Adipocyte (in vitro differentiated cells): ENCODE measurements at places on chromosomes 13 and 19.

GRCh38 chr13:47004027-47004426 is 107.2 kb upstream of the HTR2A start:
- no peak for DNase-seq

DNA sequence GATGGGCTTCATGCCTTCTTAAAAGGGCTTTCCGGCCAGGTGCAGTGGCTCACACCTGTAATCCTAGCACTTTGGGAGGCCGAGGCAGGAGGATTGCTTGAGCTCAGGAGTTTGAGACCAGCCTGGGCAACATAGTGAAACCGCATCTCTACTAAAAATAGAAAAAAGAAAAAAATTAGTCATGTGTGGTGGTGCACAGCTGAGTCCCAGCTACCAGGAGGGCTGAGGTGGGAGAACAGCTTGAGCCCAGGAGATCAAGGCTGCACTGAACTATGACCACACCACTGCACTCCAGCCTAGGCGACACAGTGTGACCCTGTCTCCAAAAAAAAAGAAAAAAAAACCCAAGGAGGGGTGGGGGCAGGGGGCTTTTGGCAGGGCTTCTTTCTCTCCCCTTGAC is 7.2 kb downstream of the CARS2 start:
- no peak for DNase-seq

- no peak for DNase-seq
Measured at GRCh38 chr13:27613628-27614027, 6.7 kb downstream of the LNX2 start.

DNA sequence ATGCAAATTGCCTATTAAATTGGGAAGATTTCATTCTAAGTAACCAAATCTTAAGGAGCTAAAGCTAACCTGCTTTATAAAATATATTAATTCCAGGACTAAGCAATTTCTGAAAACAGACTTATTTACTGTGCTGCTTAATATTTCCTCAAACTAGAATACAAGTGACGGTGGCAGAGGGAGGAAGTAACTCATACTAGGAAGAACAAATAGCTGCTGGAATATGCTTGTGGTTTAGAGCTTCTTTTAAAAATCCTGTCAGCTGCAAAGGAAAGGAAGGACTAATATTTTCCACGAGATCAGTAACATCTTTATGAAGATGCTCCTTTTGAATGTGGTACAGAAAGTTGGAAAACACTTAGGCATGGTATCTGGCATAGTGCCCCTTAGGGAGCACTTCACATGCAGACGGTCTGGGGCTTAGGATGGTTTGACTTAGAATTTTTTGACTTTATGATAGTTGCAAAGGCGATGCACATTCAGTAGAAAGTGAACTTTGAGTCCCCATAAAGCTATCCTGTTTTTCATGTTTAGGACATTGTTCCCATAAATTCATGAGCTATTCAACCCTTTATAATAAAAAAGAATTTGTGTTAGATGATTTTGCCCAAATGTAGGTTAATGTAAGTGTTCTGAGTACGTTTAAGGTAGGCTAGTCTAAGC is 3.4 kb upstream of the HNRNPA1L2 start:
- DNase-seq = no peak

- DNase-seq = no peak
Measured at GRCh38 chr13:77741597-77741972, 44.1 kb downstream of the SLAIN1 start.

GRCh38 chr19:58579473-58580142 is 6.5 kb upstream of the MZF1 start:
- no peak for DNase-seq

DNA sequence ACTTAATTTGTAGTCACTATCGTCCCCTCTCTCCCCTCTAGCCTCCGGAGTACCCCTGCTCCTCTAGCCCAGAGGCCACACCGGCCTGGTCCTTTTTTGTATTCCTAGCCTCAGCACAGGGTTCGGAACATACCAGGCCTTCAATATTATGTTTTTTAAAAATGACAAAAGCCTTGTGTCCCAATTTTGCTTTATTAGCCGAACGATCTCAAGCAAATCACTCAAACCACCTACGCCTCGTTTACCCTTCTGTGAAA is 463 bp upstream of the POMP start:
- no peak for DNase-seq

- peak; percentile 74 for DNase-seq
Measured at GRCh38 chr13:76725211-76725610, 161.0 kb downstream of the KCTD12 start.

- no peak for DNase-seq
Measured at GRCh38 chr13:43676320-43676719, 110.5 kb downstream of the ENOX1 start.

DNA sequence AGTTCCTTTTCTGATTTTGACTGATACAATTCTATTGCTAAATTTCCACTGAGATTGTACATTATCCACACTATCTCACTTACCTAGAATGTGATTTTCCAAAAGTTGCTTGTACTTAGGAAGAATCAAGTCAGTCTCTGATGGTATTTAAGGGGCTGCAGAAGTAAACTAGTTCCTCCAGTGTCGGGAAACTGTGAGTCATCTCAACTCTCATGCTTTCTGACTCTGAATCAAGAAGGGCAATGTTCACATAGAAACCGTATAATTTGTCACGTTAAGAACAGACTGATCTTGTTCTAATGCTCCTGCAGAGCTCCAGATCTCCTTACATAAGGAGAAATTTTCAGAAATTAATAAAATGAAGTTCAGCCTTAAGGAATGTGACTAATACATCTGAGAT is 369.3 kb downstream of the KLF5 start:
- DNase-seq = peak; percentile 88

DNA sequence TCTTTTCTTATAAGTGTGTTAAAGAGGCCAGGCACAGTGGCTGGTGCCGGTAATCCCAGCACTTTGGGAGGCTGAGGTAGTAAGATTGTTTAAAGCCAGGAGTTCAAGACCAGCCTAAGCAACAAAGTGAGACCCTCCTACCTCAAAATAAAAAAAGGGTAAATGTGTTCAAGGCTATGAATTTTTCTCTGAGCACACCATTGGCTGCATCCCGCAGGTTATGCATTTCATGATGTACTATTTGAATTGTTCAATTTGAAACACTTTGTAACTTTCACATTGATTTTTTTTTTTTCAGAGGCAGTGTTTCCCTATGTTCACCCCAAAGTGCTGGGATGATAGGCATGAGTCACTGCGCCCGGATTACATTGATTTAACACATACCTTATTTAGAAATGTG is 138.1 kb downstream of the PTPRS start:
- DNase-seq = no peak

DNA sequence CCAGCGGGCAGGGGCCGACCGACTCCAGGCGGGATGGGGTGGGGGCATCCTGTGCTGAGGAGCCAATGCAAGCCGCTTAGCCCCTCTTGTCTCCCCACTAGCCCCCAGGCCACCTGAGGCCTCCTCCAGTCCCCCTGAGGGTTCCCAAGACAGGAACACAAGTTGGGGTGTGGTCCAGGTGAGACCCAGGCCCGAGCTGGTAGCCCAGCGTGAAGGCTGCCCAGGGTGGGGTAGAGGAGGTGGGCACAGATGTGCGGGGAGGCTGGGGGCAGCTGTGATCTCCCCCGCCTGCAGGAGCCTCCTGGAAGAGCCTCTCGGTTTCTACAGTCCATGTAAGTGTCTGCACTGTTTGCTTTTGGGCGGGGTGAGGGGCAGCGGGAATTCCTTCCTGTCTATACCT is 10.4 kb downstream of the TLE6 start:
- DNase-seq = no peak

- DNase-seq = peak; percentile 23
Measured at GRCh38 chr13:45207319-45207718, 6.5 kb upstream of the KCTD4 start.

DNA sequence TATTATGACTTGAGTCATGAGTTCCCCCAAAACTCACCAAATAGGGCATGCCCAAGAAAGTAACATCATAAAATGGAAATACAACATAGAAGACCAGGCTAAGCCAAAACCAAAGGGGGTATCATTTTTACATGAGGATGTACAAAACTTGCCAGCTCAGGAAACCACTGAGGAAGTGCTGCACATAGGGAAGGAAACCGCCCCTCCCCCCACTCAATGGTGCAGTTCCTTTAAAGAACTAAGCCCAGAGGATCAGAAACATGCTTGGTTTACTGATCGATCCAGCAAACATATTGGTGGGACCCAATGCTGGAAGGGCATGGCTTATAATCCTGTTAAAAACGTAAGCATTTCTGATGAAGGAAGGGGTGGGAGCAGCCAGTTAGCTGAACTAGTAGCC is 4.2 kb upstream of the ZNF486 start:
- no peak for DNase-seq

DNA sequence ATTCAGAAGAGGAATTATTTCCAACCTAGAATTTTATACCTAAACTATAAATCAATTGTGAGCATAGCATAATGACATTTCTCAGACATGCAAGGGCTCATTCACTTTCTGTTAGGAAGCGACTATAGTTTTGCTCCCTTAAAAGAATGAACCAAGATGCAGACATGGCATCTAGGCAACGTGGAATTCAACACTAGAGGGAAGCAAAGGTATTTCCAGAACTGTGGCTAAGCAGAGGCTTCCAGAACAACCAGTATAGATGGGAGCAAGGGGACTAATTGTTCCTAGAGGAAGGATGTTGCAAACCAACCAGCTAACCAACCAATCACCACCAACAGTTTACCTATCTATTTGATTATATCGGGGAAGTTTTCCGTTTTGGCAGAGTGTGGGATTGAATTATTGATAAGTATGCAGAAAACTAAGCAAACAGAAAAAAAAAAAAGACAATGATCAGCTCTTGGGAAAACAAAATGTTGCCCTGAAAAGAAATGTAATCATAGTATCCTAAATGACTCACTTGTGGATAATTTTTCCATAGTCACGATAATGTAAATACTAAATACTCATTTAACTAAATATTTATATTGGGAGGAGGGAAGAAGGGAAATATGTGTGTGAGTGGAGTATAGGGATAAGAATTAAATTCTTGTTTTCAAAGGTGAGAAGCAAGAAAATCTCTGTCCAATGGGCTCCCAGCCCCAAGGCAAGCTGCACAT is 21.1 kb downstream of the ARL11 start:
- DNase-seq = peak; percentile 29

GRCh38 chr13:32733690-32734089 is 147.4 kb downstream of the PDS5B start:
- DNase-seq = no peak
